Left cardiac atrium (tissue), 4 donors: ENCODE measurements at places on chromosomes 11 and 22. TPM values are rescaled to one million over a fixed set of nuclear protein-coding genes. Genes with fewer than 3 reads are reported as not detected.

CD6 gene
- 0.65 TPM for total RNA-seq

LIMK2 gene
- 10.2 TPM for total RNA-seq

RAB1B gene
- total RNA-seq = 114 TPM

OR2AG2 gene
- 0.08 TPM for total RNA-seq

- no peak for DNase-seq
Measured at GRCh38 chr22:27879923-27880322, 39.1 kb downstream of the PITPNB start.

DNA sequence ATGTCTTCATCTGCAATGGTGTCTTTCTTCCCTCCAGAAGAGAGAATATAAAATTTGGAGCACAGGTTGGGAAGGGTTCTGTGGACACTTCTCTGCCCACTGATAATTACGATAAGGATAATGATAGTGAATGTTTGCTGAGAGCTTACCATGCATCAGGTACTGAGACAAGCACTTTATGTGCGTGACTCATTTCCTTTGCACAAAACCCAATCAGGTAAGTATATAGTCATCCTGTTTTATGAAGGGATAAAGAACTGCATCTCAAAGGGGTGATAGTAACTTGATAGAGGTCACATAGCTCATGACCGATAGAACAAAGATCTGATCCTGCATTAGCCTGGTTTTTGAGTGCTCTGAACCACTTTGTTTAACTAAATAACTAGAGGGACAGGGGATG, 9.4 kb downstream of the DRD2 start:
- no peak for DNase-seq

GRCh38 chr22:28297504-28297903, 378.4 kb upstream of the PITPNB start:
- DNase-seq = no peak

DNA sequence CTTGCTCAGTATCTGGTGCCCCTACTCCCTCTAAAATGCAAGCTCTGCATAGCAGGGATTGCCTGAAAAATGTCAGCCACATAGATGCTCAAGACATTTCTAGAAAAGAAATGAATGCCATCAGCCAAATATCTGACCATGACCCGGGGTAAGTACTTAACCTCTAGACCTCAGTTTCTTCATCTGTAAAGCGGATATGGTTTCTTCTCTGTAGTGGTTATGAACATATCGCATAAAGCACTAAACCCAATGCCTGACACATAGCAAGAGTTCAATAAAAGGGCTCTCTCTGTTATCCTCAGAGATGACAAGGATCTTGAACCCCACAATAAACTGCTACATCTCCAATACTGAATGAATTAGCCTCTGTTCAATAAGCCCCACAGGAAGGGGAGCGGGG, 122.6 kb downstream of the ABTB2 start:
- DNase-seq = no peak
